ENCODE measurements at places on chromosomes 2 and 18.

GRCh38 chr2:215522237-215522636 lies 86.4 kb upstream of the FN1 start:
- DNase-seq: no peak

DNA sequence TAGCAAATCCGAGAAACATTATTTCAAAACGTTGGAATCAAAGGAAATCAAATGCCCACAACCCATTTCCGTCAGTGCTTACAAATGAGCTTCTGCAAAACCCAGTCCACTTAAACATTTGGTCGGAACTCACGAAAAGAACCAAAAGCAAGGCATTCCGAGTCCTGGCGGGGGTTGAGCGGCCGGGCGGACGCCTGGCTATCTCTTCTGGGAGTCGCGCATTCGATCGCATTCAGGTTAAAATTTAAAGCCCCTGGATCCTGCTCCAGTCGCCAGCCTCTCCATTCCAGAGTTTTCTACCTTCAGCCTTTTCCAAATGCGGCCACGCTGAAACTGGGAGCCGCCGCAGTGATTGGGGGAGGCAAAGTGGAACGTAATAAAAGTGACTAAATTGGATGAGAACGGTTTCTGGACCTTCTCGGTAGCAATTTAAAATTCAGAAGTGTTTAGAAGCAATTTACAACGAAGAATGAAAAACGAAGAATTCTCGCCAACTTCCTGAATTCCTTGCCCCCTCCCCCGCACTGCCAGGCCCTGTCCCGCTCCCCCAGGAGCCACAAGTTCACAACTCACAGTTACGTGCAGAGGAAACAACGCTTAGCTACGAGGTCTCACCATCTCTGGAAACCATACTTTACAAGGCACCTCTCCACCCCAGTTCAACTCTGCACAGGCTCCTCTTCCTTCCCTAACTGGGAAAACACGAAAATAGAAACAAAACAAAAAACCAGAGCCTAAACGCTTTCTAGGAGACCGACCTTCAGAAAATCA lies 1.7 kb upstream of the GATA6 start:
- no peak for DNase-seq

- no peak for DNase-seq
Measured at GRCh38 chr2:81194176-81194575, 889.6 kb upstream of the LRRTM1 start.

DNA sequence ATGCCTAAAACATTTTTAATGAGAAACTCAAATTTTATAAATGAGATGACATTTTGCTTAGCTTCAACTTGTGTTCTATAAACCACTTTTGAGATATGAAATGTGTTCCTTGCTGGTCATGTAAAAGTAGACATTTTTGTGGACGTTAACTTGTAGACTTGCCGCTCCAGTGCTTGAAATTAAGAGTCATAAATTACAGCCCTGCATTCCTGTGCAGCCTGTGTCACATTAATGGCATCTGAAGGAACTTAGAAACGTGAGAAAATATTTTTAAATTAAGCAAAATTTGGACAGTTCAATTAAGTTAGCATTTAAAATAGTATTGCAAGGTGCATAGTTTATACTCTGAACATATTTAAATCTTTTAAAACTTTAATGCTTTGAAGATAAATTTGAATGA lies 98.3 kb upstream of the LDLRAD4 start:
- DNase-seq: no peak

- no peak for DNase-seq
Measured at GRCh38 chr2:234792621-234793022, 159.2 kb upstream of the SH3BP4 start.

DNA sequence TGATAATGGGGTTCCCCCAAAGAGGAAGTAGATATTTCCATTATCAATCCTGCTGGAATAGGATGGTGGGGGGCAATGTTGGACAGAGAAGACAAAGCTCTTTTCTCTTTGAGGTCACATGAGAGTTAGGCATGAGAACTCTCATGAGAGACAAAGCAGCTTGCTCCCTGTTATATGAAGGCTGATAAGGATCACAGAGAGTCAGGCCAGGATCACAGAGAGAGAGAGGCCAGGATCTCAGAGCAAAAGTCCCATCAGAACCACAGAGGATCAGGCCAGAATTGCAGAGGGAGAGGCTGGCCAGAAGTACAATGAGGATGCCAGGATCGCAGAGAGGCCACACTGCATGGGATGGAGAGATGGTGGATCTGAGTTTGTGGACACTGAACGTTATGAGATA lies 457.1 kb downstream of the LPIN1 start:
- no peak for DNase-seq

DNA sequence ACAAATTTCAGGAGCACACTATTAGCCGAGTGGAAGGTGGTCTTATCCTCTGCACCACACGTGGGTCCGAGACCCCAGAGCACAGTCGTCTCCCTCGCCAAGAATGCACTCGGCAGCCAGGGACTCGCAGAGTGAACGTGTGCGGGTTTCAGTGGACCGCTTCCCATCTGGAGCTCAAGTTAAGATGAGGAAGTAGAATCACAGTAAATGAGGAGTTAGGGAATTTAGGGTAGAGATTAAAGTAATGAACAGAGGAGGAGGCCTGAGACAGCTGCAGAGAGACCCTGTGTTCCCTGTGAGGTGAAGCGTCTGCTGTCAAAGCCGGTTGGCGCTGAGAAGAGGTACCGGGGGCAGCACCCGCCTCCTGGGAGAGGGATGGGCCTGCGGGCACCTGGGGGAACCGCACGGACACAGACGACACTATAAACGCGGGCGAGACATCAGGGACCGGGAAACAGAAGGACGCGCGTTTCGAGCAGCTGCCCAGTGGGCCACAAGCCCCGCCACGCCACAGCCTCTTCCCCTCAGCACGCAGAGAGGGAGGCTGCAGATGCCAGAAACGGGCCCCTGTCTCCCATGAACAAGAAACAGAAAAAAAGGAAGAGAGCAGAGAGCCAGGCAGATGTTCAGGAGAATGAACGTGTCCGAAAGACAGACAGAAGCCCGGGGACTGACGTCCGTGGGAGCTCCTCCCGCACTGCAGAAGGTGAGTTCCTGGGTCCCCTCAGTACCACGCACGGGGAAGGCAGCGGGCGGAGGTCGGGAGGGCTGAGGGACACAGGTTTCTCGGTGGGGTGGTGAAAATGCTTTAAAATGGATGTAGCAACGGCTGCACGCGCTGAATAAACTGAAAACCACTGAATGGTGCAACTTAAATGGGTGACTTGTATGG lies 5.4 kb upstream of the KCNG2 start:
- DNase-seq: no peak

All from skin of body (tissue), 3 donors.